ENCODE measurements at places on chromosomes 2 and 18.

- DNase-seq, result no peak
Observed at GRCh38 chr2:82591718-82592117, 1867.4 kb downstream of the SUCLG1 start.

GRCh38 chr2:129314120-129314519 is 665.3 kb upstream of the RAB6C start:
- no peak for DNase-seq

GRCh38 chr2:150917961-150918713 is 343.5 kb downstream of the RBM43 start:
- no peak for DNase-seq

GRCh38 chr2:62478093-62478580 is 27.9 kb downstream of the TMEM17 start:
- DNase-seq, result no peak

- no peak for DNase-seq
Observed at GRCh38 chr2:191797942-191798876, 48.7 kb downstream of the CAVIN2 start.

GRCh38 chr2:120772261-120772660 is 36.6 kb downstream of the GLI2 start:
- no peak for DNase-seq

- DNase-seq, result no peak
Observed at GRCh38 chr2:240935103-240935876, 29.2 kb downstream of the CROCC2 start.

DNA sequence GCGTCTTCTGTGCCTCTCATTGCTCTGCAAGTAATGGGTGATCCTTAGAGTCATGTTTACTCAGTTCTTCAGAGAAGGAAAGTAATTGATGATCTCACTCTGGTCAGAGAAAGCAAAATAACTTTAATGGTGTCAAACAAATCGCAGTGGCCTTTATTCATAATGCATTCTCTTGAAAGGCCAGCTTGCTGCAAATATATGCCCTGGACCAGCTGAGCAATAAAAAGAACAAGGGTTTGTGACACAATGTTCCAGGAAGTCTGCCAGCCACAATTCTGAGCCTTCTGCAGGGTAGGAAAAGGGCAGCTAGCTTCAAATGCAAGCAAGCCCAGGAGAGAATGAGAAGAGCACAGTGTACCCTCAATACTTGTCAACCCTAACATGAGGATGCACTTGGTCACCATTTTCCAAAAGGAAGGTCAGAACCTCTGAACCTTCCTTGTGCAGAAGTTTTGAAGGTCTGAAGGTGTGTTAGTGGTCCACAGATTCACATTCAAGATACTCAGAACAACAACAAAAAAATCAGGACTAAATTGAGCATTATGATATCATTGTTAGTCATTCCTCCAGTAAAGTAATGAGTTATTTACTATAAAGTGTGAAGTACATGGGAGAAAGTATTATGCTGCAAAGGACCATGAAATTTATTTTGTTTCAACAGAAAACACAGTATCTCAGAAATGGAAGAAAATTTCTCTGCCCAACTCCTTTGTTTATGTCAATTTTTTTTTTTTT is 355.6 kb downstream of the PAX3 start:
- no peak for DNase-seq

- no peak for DNase-seq
Observed at GRCh38 chr2:132372276-132372675, 44.3 kb upstream of the GPR39 start.

DNA sequence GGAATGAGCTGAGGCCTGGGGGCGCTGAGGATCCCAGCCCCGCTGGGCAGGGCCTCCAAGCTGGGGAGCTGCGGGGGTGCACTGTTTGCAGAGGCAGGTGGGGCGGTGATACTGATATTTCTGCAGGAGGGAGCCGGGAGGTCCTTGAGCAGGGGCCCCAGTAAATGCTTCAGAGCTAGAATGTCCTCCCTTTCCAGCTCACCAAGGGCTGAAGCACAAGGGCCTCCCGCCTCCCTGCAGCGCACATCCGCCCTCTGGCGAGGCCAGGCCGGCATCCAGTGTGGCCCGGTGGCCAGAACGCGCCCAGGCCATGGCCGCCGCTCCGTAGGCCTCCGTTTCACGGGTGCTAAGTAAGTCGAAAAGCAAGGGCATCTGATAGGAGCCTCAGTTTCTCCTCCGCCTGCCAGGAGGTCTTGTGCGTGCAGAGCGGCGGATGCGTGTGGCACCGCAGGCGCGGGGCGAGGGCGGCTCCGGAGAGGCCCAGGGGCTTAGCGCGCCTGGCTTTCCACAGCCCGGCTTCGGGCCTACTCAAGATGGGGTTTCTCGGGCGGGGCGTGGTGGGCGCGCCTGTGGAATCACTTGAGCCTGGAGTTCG is 29.5 kb upstream of the CHMP1B start:
- no peak for DNase-seq

- DNase-seq, result no peak
Observed at GRCh38 chr18:45332871-45333270, 282.4 kb upstream of the SLC14A2 start.

GRCh38 chr2:195318440-195319111 is 338.4 kb upstream of the SLC39A10 start:
- no peak for DNase-seq

- DNase-seq, result no peak
Observed at GRCh38 chr2:217283460-217283859, 423.6 kb upstream of the TNP1 start.

- DNase-seq, result no peak
Observed at GRCh38 chr2:196836440-196836839, 27.3 kb upstream of the C2orf66 start.

DNA sequence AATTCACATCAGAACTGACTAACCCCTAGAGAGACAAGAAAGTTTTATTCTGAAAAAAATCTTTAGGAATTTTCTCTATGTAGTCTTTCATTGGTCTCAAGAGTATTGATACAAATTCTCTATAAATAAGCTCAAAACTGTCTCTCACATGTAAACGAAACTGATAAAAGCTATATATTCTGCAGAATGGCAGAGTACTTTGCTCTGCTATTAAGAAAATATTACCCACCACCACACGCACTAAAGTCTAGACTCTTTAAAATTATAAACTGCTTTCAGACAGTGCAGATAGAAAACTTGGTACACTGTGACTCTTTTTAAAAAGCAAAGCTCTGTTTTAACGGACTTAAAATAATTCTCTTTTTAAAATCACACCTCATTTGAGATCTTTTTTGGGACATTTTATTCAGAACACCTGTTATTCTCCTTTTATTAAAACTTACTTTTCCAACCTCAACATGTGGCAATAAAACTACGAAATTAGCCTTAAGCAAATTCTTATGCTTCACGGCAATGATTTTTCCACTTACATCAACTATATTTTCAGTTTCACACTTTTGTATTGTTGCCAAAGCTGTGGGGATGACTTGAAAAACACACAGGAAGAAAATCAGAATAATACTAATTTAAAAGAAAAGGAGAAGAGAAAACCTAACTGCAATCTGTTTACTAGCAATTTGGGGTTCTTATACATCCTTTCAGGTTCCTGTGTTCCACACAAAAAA is 58.0 kb downstream of the CCDC88A start:
- no peak for DNase-seq

DNA sequence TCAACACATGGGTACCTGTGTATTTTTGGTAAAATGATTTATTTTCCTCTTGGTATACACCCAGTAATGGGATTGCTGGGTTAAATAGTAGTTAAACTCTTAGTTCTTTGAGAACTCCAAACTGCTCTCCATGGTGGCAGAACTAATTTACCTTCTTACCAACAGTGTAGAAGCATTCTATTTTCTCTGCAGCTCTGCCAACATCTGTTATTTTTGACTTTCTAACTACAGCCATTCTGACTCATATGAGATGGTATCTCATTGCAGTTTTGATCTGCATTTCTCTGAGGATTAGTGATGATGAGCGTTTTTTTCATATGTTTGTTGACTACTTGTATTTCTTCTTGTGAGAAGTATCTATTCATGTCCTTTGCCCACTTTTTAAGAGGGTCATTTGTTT is 180.6 kb downstream of the FSIP2 start:
- DNase-seq, result no peak

Measured in cortex of kidney (tissue), 1 donor.